ENCODE measurements at places on chromosomes 3 and 15.

DNA sequence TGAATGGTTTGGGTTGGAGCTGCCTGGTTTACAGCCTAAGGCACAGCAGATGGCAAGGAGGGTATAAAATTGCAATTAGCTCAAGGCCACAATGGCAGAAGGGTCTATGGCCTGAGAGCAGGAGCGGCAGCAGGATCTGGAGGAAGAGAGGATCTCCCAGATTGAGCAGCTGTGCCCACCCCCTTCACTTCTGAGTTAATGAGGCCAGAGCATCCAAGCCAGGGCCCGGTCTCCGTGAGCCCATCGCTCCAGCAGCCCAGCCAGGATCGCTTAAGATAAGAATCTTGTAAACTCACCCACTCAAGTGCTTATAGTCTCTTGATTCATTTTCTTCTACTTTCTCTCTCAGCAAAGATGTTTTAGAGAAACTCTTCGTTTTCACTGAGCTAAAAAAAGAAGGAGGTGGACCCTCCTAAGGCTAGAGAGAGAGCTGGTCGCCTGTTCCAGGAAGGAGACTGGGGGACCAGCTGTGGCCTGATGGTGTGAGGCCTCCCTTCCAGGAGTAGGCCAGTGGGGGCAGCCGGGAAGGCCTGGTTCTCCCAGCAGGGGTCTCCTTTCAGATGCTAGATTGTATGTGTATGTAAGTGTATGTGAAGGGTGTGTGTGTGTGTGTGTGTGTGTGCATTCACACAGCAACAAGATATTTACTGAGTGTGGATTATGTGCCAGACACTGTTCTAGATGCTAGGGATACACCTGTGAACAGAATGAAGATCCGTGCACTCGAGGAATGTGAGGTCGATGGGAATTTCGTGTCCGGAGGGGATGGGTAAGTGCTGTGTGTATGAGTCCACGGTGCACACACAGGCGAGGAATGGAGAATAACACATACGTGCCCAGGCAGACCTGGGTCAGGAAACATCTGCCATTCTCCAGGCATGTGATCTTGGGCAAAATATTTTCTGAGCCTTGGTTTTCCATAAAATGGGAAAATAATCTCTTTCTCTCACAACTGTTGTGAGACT, 18.6 kb downstream of the MAGEF1 start:
- DNase-seq = no peak

GRCh38 chr15:32730677-32731654, 13.2 kb downstream of the GREM1 start:
- peak; percentile 75 for DNase-seq

- DNase-seq = no peak
Observed at GRCh38 chr15:90880381-90881145, 3.7 kb upstream of the FES start.

DNA sequence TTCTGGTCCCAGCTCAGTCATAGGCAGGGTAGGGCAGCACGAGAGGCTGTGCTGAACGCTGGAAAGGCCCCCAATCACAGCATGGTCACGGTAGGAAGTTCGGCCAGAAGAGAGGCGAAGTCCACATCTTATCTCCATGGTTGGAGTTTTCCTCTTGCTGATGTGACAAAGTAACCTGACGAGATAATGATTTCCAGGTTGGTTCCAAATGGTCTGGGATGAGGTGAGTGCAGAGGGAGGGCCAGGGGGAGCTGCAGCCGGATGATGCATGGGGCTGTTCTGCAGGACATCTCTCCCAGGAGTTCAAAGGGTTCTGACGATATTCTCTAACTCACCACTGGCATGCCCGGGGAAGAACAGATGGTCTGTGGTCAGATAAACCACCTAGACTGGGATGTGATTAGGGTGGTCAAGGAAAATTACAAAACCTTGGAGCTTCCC, 83.2 kb upstream of the WNT5A start:
- DNase-seq = peak; percentile 62

GRCh38 chr3:55330756-55331155, 156.3 kb downstream of the WNT5A start:
- peak; percentile 22 for DNase-seq

DNA sequence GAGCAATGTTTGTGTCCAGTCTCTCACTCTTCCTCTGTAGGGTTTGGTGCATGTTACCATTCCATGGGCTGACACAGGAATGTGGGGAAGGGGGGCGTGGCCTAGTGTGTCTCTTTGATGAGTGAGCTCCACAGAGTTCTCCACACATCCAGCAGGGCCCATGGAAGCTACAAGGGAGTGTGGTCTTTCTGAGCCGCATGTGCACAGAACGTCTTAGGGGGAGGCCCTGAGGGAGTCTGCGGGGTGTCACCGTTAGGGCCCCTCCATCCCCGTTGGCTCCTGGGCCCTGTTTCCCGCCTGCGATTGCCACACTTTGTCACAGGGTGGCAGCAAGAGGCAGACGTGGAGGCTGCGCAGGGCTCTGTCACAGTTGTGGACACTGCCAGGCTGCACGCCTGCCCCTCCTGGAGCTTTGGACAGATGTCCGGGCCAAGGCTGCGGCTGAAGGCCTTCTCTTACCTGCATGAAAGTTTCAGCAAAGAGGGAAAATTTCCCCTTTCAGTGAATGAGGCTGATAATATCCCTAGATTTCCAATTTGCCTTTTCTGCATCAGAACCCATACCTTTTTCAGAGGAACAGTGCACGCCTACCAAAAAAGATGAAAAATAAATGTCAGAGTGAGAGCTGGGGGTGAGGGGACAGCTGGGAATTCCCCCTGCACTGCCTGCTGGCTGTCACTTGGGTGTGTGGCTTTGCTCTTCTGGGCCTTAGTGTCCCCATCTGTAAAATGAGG, 24.3 kb downstream of the CACNA2D3 start:
- peak; percentile 75 for DNase-seq

DNA sequence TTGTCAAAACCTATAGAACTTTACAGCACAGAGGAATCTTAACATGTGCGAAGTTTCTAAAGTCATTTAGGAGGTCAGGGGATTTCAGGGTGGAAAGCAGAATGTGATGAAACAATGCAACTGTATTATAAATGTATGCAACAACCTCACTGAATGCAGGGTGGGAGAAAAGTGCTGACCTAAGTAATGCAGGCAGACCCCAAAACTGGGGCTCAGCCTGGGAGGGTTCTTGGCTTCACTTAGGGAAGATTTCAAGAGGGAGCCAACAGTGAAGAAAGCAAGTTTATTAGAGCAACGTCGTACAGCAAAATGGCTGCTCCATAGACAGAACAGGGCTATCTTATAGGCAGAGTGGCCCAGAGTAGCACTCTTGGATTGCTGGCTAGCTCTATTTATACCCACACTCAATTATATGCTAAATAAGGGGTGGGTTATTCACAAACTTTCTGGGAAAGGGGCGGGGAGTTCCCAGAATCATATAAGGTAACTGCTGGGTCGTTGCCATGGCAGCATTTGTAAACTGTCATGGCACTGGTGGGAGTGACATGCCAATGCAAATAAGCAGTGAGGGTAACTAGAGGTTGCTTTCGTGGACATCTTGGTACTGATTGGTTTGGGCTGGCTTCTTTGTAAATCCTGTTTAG, 14.2 kb upstream of the CAND2 start:
- peak; percentile 85 for DNase-seq

DNA sequence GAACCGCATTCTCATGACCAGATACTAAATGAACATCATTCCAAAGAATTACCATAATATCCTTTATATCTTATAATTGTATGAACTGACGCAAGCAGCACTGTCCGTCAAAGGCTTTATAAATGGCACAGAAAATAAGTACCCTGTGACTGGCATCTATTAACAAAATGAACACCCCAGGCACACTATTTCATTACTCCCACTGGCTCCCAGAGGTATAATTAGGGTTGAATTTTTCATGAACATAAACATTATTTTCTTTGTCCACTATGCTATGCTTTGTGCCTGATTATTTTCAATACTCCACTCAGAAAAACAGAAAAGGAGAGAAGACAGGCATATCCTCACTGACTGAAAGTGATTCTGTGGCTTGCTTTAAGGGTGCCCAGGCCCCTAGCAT, 71.1 kb downstream of the LYZL4 start:
- DNase-seq = no peak

- DNase-seq = no peak
Observed at GRCh38 chr3:99666201-99666600, 27.8 kb downstream of the COL8A1 start.

- no peak for DNase-seq
Observed at GRCh38 chr3:157695586-157695985, 192.4 kb upstream of the VEPH1 start.

DNA sequence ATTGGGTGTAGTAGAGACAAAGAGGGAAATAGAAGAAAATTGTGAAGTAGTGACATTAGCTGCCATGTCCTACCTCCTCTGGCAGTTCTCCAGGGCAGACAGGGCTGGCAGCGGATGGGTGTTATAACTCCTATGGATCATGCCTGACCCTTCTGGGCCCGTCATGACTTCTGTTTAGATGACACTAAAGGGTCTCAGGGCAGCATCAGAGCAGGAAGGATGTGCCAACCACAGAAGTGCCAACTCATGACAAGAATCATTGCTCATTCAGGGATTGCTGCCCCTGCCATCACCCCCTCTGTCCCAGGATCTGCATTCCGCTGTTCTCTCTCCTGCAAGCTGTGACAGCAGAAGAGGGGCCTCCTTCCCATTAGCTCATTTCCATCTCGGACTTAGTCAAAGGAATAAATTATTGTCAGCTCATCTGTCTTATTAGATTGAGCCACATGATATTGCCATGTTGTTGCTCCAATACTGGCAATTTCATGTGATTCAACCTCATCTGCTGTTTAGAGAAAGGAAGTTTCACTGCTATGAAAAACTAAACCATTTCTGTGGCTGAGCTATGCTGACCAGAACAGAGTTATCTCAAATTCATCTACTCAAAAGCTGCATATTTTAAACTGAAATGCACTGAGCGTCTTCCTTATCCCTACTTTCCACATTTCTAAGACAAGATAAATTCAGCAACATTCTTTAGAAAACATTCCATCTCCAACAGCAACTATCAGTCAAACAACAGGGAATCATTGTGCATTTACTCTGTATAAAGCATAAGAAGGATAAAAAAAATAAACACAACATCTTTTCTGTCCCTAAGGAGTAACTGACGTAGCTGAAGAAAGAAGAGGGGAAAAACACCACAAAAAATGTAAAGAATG, 271.6 kb downstream of the FHIT start:
- DNase-seq = no peak

- no peak for DNase-seq
Observed at GRCh38 chr15:95409211-95409610, 921.3 kb upstream of the NR2F2 start.

GRCh38 chr15:75058127-75058905, 34.9 kb downstream of the PPCDC start:
- no peak for DNase-seq

DNA sequence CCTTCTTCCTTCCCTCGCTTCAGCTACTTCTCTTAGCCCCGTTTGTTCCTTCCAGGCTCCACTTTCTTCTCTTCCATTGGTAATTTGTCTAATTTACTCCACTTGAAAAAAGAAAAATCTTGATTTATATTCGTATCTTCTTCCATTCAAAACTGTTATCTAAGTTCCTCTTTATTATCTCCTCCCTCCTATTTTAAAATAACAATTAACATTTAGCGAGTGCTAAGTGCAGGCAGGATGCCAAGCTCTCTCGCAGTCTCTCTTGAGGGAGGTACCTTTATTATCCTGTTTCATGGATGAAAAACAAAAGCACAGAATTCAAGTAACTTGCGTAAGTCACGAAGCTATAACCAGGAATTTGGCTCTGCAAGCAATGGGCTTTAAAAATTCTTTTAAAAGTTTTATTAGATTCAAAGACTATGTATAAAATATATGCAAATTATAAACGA, 418.9 kb upstream of the NAALADL2 start:
- peak; percentile 32 for DNase-seq

- peak; percentile 72 for DNase-seq
Observed at GRCh38 chr3:49020330-49021212, 1.4 kb upstream of the NDUFAF3 start.

- no peak for DNase-seq
Observed at GRCh38 chr15:63950911-63951481, 95.3 kb downstream of the DAPK2 start.
